ENCODE measurements at places on chromosomes 6 and 20.

- H3K27ac ChIP-seq, result no peak overlapping the region
- no peak overlapping the region for H3K4me3 ChIP-seq
- no peaks in the 10 kb centered on the region for H3K27me3 ChIP-seq
- DNase-seq, result peak; percentile 35
Measured at GRCh38 chr20:25013478-25014380, 21.2 kb upstream of the APMAP start.

GRCh38 chr6:169008641-169009257 lies 244.9 kb downstream of the THBS2 start:
- peaks cover 3% of the 10 kb centered on the region for H3K27me3 ChIP-seq
- H3K36me3 ChIP-seq, result no peaks in the 10 kb centered on the region
- no peak overlapping the region for H3K4me3 ChIP-seq
- no peak for DNase-seq

GRCh38 chr6:166955865-166956443 lies 396 bp downstream of the RNASET2 start:
- no peak for DNase-seq
- peaks cover 60% of the 10 kb centered on the region for H3K4me1 ChIP-seq
- peak overlapping the region; percentile 62 for H3K27ac ChIP-seq
- H3K27me3 ChIP-seq, result no peaks in the 10 kb centered on the region

GRCh38 chr20:34564833-34565232 lies 6.3 kb downstream of the MAP1LC3A start:
- no peaks in the 10 kb centered on the region for H3K4me1 ChIP-seq
- H3K4me3 ChIP-seq, result no peak overlapping the region
- H3K27me3 ChIP-seq, result no peaks in the 10 kb centered on the region
- DNase-seq, result no peak
- no peak overlapping the region for H3K27ac ChIP-seq

- H3K4me1 ChIP-seq, result no peaks in the 10 kb centered on the region
- H3K27me3 ChIP-seq, result no peaks in the 10 kb centered on the region
- H3K36me3 ChIP-seq, result no peaks in the 10 kb centered on the region
- no peak for DNase-seq
- H3K4me3 ChIP-seq, result no peak overlapping the region
Measured at GRCh38 chr6:12715437-12715836, 1.1 kb upstream of the PHACTR1 start.

DNA sequence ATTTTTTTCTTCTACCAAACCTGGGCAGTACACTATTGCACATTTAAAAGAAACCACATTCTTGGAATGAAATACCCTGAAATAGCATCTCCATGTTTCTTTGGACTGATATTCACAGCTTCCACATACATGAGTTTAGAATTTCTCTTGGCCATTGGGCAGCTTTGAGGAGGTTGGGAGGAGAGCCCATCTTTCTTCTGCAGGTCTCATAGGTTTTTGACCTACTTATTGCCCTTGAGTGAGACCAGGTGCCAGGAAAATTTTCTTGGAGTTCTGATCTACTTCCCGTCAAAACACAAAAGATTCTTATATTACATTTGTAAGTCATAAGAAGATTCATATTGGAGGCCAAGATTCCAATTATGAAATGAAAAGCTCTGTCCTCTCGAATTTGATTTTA lies 212.0 kb downstream of the IBTK start:
- no peaks in the 10 kb centered on the region for H3K27me3 ChIP-seq
- no peaks in the 10 kb centered on the region for H3K4me1 ChIP-seq

- no peak overlapping the region for H3K27ac ChIP-seq
- no peaks in the 10 kb centered on the region for H3K27me3 ChIP-seq
- no peaks in the 10 kb centered on the region for H3K36me3 ChIP-seq
- no peak overlapping the region for H3K4me3 ChIP-seq
Measured at GRCh38 chr6:134510920-134511319, 193.0 kb upstream of the SGK1 start.

DNA sequence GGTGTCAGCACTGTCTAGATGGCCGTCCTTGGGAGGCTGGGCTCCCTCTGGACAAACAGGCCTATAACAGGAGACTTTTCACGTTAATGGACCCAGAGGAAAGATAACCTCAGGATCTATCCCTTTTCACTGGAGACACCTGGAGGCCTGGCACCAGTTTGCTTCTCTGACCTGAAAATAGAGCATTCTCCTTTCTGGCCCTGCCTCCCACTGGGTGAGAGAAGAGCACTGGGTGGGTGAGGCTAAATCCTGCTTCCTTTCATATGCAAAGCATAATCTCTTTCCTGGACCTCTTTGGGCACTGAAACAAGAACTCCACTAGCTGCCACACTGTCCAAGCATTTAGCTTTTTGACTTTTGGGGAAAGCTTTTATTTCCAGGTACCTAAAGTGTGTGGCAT lies 78.3 kb downstream of the FOXO3 start:
- peaks cover 28% of the 10 kb centered on the region for H3K4me1 ChIP-seq
- no peak overlapping the region for H3K27ac ChIP-seq
- no peaks in the 10 kb centered on the region for H3K36me3 ChIP-seq
- no peak for DNase-seq
- no peak overlapping the region for H3K4me3 ChIP-seq
- no peaks in the 10 kb centered on the region for H3K27me3 ChIP-seq

DNA sequence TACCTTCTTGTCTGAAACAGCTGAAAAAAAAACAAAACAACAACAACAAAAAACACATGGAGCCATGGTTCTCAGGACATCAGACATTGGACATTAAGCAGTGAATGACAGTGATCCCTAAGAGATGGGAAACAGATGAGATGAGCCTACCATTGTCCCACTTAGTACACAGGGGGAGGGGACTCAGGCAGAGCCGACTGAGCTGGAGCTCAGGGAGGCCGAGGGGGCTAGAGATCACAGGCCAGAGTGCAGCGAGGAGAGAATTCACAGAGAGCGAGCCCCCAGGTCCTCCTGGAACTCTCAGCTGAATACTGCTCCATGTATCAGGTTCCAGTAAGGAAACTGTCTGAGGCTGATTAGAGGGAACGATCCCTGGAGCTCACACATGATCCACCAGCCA lies 134.6 kb downstream of the GRM4 start:
- DNase-seq, result no peak
- H3K27me3 ChIP-seq, result peaks cover 17% of the 10 kb centered on the region
- no peak overlapping the region for H3K4me3 ChIP-seq
- H3K27ac ChIP-seq, result no peak overlapping the region
- no peaks in the 10 kb centered on the region for H3K36me3 ChIP-seq

DNA sequence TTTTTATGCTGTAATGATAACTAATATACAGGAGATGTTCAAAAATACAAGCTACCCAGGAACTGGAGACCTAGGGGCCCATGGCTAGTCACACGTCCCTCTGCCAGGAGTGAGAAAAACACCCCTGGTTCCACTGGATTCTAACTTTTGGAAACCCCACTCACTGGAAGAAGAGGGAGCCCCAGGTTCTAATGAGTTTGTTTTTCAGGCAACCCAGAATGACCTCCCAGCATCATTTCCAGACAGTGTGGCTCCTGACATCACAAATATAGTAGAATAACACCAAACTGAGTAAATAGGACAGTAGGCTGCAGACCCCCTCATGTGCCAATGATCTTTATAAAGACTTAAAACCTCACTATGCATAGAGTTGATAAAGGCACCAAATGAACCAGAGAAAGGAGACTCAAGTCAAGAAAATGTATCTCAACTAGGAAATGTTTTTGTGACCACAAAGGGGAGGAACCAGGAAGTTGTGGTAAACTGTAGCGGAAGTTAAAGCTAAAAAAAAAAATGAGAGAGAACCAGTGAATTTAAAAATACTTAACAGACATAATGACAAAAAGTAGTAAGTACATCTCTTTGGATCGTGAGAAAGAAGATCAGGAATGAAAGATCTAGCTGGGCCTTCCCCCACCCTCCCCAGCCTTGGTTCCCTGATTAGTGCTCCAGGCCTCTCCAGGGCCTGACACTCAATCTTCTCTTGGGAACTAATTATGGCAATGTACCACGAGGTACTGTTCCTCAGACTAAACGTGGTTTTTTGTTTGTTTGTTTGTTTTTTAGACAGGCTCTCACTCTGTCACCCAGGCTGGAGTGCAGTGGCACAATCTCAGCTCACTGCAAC lies 19.8 kb downstream of the HLA-E start:
- H3K4me1 ChIP-seq, result peaks cover 46% of the 10 kb centered on the region
- peak overlapping the region; percentile 48 for H3K4me3 ChIP-seq
- peaks cover 2% of the 10 kb centered on the region for H3K36me3 ChIP-seq
- H3K27ac ChIP-seq, result peak overlapping the region; percentile 90

- peaks cover 26% of the 10 kb centered on the region for H3K27me3 ChIP-seq
- peaks cover 13% of the 10 kb centered on the region for H3K4me1 ChIP-seq
- no peak overlapping the region for H3K4me3 ChIP-seq
- no peak for DNase-seq
- no peaks in the 10 kb centered on the region for H3K36me3 ChIP-seq
Measured at GRCh38 chr20:57770852-57771720, 61.3 kb upstream of the PMEPA1 start.

DNA sequence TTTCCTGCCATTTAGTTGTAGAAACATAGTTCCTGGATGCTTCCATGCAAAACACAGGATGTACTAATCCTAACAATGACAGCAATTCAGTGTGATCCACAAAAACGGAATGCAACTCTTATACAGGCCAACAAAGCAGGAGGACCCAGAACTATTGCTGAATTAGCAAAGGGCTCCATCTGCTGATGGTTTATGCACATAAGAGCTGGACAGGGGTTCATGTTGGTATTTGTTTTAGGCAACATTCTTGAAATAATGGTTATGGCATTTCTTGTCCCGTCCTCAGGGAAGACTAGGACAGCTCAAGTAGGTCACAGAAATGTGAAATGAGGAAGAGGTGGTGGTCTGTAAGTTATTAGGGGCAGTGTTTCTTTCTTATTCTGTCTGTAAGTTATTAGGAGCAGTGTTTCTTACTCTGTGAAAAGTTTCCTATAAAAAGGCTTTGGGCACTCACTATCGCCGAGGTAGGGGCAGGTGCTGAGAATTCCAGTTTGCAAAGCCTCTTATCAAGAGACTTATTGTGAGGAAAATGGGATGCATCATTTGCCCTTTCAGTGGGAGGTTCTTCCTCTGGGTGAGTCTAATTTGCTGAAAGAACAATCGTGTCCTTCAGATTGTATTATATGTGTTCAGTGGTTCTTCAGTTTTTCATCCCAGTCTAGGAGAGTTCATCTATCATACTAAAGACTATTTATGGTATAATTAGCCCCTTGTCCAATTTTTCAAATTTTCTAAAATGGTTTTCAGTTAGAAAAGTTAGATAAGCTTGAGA lies 171.1 kb downstream of the MCHR2 start:
- H3K4me1 ChIP-seq, result peaks cover 6% of the 10 kb centered on the region
- DNase-seq, result no peak
- H3K36me3 ChIP-seq, result no peaks in the 10 kb centered on the region
- H3K4me3 ChIP-seq, result peak overlapping the region; percentile 3
- H3K27ac ChIP-seq, result no peak overlapping the region

DNA sequence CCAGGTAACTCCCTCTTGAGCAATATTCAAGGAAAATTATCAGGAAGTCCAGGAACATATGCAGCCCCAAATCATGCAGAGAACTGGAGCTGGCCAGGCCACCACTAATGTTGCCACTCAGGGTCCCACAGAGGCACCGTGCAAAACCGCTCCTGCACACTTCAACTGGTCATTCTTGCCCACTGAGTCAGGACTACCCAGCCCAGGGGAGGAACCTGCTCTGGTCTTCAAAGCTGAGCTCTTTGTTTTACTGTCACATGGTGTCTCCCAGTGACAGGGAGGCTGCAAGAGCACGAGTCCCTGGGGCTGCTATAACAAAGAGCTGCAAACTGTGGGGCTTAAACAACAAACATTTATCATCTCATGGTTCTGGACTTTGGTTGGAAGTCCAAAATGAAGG lies 336.0 kb upstream of the PRDM1 start:
- H3K27ac ChIP-seq, result no peak overlapping the region
- H3K4me3 ChIP-seq, result no peak overlapping the region
- H3K36me3 ChIP-seq, result peaks cover 19% of the 10 kb centered on the region
- no peaks in the 10 kb centered on the region for H3K27me3 ChIP-seq

GRCh38 chr6:129662980-129663431 lies 47.0 kb downstream of the ARHGAP18 start:
- H3K4me1 ChIP-seq, result peaks cover 42% of the 10 kb centered on the region
- no peak overlapping the region for H3K4me3 ChIP-seq
- peaks cover 7% of the 10 kb centered on the region for H3K36me3 ChIP-seq

DNA sequence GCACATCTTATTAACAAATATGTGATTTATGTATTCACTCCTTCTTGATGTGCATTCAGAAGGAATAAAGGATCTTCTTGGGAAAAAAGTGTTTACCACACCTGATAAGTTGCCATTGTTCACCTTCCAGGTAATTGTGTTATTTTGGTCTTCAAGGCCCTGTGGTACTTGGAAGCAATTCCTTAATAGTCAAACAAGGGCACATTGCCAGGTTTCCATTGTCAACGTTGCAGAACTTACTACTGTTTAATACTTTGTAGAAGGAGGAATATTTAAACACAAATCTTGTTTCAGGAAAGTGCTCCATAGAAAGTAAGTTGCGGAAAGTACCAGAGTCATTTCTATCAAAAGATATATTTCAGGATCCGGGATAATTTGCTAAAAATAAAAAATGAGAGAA lies 129.5 kb upstream of the SGK1 start:
- H3K4me1 ChIP-seq, result peaks cover 5% of the 10 kb centered on the region
- no peaks in the 10 kb centered on the region for H3K36me3 ChIP-seq
- no peak for DNase-seq
- no peak overlapping the region for H3K27ac ChIP-seq

GRCh38 chr20:48932375-48932941 lies 10.9 kb downstream of the ARFGEF2 start:
- H3K27me3 ChIP-seq, result no peaks in the 10 kb centered on the region
- peaks cover 5% of the 10 kb centered on the region for H3K36me3 ChIP-seq
- no peak overlapping the region for H3K4me3 ChIP-seq
- no peak for DNase-seq

GRCh38 chr6:170111816-170112582 lies 178.9 kb downstream of the DLL1 start:
- H3K4me3 ChIP-seq, result no peak overlapping the region
- no peaks in the 10 kb centered on the region for H3K36me3 ChIP-seq
- DNase-seq, result peak; percentile 19
- H3K4me1 ChIP-seq, result no peaks in the 10 kb centered on the region
- no peak overlapping the region for H3K27ac ChIP-seq

- H3K27me3 ChIP-seq, result no peaks in the 10 kb centered on the region
- DNase-seq, result no peak
- peak overlapping the region; percentile 95 for H3K27ac ChIP-seq
- peaks cover 39% of the 10 kb centered on the region for H3K36me3 ChIP-seq
- peak overlapping the region; percentile 85 for H3K4me3 ChIP-seq
- peaks cover 50% of the 10 kb centered on the region for H3K4me1 ChIP-seq
Measured at GRCh38 chr6:4017834-4018170, 61.1 kb downstream of the FAM217A start.

- H3K27me3 ChIP-seq, result peaks cover 20% of the 10 kb centered on the region
- DNase-seq, result no peak
- H3K27ac ChIP-seq, result no peak overlapping the region
- H3K36me3 ChIP-seq, result no peaks in the 10 kb centered on the region
Measured at GRCh38 chr20:21453690-21454089, 56.4 kb upstream of the NKX2-4 start.

DNA sequence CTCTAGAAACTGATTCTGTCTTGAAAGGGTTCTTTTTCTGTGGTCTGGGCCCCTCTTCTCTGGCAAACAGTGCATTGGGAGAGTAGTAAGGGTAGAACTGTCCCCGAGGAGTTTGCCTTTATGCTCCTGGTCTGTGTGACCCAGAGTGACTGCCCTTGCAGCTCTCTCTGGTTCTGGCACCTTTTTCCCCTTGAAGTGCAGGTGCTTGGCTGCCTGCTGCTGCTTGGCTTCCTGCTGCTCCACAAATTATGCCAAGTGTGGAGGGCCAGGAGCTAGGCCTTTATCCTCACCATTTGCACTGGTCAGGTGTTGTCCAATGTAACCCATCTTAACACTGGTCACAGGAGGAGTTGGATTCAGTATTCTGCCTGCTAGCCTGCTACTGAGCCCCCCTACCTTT lies 11.2 kb downstream of the KIZ start:
- H3K4me3 ChIP-seq, result no peak overlapping the region
- H3K36me3 ChIP-seq, result peaks cover 23% of the 10 kb centered on the region
- peaks cover 14% of the 10 kb centered on the region for H3K4me1 ChIP-seq
- no peak overlapping the region for H3K27ac ChIP-seq
- no peaks in the 10 kb centered on the region for H3K27me3 ChIP-seq

Data from activated CD8-positive, alpha-beta memory T cell treated with anti-CD3 and anti-CD28 coated beads, Interleukin-2, amount 10 ng/mL, durations not matched to agents 7 days and 5 days (primary cell).